ENCODE measurements at places on chromosomes 5 and 9.
A peak's percentile ranks its signal among the peaks of the same experiment; 100 is the strongest.

GRCh38 chr9:92963831-92964606, 16.7 kb downstream of the FGD3 start:
- DNase-seq: no peak

DNA sequence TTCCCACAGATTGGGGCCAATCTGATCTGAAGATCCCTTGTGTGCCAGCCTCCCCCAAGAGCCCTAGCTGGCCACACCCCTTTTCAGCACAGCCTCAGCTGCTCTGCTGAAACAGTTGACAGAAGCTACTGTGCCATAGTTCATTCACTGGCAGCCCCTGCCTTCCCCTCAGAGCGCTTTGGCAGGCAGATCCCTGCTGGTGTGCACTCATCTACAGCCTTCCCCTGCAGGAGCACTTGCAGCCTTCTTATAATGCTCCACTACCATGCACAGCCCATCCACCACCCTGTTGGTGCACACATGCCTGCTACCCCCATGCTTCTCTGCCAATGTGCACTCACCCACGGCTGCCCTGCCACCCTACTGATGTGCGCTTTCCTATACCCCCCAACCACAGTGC, 471.3 kb downstream of the MTRR start:
- no peak for DNase-seq

DNA sequence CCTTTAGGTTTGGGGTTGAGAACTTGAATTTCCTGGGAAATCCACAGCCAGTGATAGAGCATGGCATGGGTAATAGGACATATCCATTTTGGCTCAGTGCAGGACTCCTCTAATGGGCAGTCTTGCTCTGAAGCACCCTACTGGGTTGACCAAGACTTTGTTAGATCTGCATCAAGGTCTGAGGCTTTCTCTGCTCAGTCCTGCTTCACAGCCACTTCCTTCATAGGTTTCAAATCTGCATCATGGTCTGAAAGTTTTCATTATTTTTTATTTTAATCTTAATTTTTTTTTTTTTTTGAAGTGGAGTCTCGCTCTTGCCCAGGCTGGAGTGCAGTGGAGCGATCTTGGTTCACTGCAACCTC, 36.5 kb downstream of the KIF2A start:
- DNase-seq: no peak

DNA sequence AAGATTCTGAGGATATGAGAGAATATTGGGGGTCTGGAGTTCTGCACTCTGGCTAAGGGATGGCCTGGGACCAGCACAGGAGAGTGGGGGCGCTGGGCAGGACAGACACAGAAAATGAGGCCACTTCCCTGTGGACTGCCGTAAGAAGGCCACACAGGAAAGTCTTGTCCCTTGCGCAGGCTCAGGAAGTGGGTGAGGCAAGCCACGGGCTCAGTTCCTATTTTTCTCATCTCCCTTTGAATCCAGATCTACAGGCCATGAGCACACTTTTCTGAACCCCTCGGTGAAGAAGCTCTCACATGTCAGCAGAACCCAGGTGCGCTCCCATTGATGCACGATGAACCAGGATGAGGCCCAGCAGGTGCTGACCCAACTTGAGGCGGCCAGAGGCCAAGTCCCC, 207.4 kb downstream of the AGTPBP1 start:
- DNase-seq: no peak

GRCh38 chr9:27475057-27475595, 49.0 kb upstream of the IFNK start:
- DNase-seq: no peak

DNA sequence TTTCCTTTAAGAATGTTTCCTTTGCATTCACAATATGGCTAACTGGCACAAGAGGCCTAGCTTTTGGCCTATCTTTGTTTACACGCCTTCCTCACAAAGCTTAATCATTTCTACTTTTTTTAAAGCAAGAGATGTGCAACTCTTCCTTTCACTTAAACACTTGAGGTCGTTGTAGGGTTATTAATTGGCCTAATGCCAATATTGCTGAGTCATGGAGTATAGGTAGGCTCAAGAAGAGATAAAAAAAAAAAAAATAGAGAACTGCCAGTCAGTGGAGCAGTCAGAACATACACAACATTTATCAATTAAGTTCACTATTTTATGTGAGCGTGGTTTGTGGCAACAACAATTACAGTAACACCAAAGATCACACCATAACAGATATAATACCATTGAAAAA, 5.9 kb downstream of the FKBP15 start:
- DNase-seq: no peak

- no peak for DNase-seq
These were observed 8.2 kb downstream of the GNE start for GRCh38 chr9:36250079-36250478.

- no peak for DNase-seq
These were observed 14.2 kb upstream of the MXD3 start for GRCh38 chr5:177325868-177326381.

DNA sequence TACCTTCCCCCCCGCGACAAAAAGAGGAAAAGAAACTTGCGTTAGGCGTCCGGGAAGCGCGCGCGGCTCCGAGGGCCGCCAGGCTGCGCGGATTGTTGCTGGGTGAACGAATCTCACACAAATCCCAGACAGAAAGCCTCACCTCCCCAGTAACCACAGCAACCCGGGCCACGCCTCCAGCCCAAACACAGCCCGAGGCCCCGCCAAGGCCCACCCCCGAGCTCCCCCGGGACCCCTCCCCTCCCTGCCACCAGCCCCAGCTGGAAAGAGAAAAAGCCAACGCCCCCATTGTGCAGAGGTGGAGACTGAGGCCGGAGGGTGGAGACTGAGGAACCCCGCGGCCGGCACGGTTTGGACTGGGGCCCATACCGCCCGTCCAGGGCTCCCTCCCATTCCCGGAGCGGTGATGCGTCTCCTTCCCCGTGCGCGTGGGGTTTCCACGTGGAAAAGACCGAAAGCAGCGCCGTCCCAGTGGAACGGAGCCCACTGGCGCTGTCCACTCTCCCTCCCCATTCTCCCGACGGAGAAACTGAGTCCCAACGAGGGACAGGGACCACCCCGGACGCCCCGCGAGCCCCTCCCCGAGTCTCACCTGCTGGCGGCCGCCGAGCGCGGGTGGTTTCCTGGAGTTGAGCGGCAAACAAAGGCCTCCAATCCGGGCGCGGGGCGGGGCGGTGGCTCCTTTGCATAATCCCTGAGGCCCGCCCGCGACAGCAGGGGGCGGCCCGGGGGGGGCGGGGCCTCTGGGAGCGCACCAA, 10.2 kb upstream of the AKNA start:
- DNase-seq: peak; percentile 93

All from NCI-H1436 (cell line).